ENCODE measurements at places on chromosomes 16 and 17. TPM values are rescaled to one million over a fixed set of nuclear protein-coding genes. Genes with fewer than 3 reads are reported as not detected.

DNA sequence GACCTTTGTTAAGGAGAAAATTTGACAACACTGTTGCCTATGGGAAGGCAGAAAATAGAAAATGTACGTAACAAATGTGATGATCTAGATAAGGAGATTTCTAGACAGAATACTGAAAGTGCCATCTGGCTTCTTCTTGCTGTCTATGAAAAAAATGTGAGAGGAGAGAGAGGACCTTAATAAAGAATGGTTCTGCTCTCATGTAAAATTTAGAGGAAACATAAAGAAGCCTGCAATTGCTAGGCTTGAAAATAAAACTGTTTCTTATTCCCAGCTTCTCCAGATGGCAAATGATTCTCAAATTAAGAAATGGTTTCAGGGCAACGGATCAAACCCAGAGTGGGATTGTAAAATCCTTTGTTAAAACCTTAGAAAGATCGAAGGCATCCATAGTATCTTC is 128.5 kb downstream of the CDK5R1 start:
- DNase-seq = no peak

DNA sequence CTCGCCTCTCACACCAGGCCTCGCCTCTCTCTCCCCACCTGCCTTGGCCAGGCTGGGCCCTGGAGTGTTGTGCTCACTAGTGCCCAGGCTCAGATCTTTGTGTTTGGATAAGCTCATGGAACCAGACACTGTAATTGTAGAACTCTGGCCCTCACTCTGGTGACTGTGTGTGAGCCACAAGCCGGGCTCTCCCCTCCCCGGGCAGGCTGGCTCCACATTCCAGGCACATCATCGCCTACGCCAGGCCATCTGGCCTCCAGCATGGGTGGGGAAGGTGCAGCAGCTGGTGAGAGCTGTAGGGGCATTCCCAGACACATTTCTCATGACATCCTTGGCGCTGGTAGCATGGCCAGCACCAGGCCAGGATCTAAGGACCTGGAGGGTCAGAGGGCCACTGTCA is 202.3 kb downstream of the RAB11FIP4 start:
- DNase-seq = peak; percentile 87

DNA sequence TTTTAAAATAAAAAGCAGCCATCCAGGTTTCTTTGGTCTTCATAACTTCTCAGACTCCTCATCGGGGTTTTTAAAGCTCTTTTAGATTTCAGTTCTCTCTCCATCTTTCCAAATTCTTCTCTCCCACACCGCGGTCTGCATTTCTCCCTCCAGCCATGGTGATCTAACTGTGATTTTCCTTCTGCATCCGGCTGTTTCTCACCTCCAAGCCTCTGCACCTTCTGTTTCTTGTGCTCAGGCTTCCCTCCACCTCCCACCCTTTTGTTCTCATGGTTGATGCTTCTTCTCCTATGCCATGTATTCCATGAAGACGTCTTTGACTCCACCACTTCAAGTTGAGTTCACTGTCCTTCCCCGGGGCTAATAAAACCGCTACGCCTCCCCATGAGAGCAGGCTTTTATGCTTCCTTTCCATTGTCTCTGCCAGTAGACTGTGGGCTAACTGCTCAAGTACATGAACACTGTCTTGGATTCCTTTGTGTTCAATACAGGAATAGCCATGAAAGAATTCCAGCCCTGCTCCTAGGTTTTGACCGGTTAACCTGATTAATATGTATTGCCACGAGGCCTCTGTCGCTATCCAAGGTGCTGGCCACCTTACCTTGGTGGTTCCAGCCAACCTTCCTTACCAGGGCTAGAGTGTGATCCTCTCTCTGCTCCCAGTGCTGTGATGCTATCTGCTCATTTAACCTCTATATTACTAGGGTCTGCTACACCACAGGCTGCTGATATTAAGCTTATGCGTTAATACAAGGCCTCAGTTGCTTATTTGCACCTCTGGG is 625.1 kb downstream of the HS3ST4 start:
- DNase-seq = no peak

- DNase-seq = no peak
Measured at GRCh38 chr17:61782683-61783082, 80.6 kb downstream of the BRIP1 start.

GRCh38 chr17:16407911-16408588 is 7.3 kb upstream of the TRPV2 start:
- DNase-seq = peak; percentile 61

DNA sequence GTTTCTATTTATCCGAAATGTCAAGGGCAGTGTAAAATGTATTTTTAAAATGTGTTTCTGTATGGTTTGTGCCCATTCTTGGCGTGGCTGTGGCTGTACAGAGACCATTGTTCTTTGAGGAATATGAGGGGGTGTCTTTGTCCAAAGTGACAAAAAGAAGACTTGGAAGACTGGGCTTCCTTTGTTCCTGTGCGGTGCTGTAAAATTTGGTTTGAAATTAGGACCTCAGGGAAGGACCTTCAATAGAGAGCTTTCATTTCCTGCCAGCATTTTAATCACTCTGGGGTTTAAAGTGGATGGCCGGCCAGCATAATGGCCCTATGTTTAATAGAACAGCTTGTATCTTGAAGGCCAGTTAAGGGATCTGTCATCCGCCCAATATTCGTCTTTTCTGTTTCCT is 190.1 kb upstream of the TBX2 start:
- no peak for DNase-seq

- DNase-seq = no peak
Measured at GRCh38 chr17:74738051-74738996, 1.3 kb downstream of the RAB37 start.

DNA sequence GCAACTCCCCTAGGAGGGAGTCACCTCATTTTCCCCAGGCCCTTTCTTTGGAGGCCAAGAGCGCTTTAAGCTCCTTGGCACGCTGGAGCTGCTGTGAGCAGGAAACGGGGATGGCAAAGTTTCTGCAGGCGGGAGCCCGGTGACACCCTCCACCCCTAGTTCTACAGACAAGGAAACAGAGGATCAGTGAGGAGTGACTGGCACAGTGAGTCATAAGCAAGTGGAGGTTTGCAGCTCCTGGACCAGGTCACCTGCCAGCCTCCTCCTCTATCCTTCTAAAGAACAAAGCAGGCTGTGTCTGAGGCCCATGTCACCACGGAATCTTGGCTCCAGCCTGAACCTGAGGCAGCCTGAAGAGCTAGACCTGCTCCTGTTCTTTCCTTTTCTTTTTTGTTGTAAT is 141.9 kb downstream of the TMEM132E start:
- DNase-seq = peak; percentile 67

DNA sequence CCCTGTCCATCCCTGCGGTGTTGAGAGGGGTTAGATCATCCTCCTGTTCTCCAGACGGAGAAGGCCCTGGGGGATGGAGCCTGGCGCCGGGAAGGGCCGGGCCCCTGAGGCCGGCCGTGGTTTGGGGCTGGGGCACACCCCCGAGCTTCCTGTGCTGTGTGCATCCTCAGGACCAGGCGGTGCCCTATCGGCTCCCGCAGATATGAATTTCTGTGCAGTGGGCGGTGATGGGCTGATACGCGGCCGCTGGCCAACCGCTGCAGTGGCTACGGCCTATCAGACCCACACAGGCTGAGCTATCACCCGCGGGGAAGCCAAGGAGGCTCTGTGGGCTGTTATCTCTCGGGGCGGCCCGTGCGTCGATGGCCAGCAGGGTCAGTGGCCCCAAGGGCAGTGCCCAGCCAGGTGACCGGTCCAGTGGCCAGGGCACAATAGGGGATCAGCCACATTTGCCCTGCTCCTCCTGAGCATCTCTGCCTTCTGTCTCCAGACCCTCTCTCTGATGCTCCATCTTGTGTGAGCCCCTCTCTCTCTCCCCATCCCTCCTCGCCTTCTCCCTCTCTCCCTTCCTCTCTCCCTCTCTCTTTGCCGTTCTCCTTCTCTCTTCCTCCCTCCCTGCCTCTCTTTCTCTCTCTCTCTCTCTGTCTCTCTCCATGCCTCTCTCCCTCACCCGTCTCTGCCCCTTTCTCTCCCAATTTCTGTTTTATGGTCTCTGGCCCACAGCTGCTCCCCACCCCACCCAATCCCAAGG is 38.7 kb downstream of the ZFPM1 start:
- DNase-seq = no peak

DNA sequence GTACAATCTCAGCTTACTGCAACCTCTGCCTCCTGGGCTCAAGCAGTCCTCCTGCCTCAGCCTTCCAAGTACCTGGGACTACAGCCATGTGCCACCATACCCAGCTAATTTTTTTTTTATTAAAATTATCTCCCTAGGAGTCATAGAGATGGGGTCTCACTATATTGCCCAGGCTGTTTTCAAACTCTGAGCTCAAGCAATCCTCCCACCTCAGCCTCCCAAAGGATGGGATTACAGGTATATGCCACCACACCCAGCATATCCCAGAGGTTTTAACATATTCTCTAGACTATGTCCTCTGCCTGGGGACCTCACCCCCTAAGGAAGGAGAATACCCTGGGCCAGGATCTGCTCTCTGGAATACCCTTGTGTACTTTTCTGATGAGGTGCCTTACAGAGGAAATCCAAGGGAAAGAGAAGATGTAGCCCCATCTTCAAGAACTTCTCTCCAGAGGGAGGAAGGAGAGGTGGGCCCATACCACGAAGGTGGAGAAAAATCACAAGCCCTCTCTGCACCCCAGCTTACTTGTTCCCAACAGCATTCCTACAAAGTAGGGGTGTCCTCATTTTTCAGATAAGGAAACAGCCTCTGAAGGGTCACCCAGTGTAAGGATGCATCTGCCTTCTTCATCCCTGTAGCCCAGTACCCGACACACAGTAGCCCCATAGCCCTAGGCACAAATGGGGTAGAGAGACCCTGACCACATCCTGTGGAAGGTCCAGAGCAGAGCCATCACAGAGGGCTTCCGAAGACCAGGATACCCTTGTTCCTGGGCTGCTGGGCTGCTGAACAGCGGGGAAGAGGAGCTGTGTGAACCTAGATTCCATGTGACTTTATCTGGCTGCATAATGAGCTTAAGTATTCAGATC is 151.6 kb downstream of the SOCS1 start:
- no peak for DNase-seq

DNA sequence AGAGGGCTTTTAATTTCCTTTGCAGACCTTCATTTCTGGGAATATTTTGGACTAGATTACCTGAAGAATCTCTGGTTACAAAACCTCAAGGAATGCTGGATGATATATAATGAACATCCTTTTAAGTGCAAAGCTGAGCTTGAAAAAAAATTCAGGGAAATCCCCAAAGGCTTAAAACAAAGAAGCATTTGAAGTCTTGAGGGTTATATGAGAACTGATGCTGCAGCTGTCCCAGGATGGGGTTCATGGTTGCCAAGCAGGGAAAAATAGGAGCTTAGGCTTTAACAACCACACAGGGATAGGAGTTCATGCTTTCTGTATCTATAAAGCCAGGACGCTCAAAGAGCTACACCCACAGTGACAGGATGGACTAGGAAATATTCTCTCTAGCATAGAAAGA is 150.4 kb upstream of the IRX5 start:
- DNase-seq = no peak

DNA sequence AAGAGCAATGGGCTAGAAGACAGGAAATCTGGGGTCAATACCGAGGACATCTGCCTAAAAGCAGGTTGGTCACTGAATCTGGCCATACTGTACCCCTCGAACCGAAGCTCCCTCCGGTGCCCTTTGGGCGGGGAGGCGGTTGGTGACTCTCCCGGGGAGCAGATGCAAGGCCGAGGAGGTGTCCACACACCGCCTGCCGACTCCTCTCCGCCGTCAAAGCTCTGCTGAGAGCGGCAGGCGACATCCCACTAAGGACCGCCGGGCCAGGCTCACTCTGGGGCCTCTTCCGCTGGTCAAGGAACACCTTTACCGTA is 458 bp downstream of the ZNF200 start:
- DNase-seq = no peak

- DNase-seq = no peak
Measured at GRCh38 chr17:28741358-28742349, 2.2 kb upstream of the TRAF4 start.

DNA sequence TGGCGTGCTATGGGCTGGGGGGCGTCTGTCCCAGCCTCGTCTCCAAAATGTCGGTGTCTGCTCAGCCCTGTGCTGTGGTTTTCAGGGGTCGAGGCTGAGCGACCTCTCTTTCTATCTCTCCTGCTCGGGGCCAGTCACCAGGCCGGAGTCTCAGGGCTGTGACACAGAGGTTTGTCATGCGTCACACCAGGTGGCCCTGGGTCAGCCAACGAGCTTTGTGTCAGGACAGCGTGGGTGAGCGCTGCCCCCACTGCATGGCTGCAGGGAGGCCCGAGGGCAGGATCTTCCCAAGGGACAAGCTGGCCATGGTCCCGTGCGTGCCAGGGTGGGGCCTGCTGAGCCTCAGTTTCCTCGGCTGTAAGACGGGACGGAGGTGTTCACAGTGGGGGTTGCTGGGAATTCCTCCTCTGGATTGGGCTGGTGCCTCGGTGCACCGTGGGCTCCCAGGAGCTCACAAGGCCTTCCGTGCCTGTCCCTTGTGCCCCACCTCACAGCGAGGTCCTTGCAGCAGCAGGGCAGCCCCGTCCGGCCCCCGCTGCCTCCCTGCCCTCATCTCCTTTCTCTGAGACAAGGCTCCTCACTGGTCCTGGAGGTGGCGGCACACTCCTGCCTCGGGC is 50.5 kb downstream of the CBFA2T3 start:
- peak; percentile 51 for DNase-seq

The PLA2G10 gene
- not detected for total RNA-seq

The RDM1 gene
- total RNA-seq = 4.9 TPM

The CDH1 gene
- total RNA-seq = 0.05 TPM
